Putamen (tissue), 1 donor: ENCODE measurements at places on chromosomes 5 and 9.

DNA sequence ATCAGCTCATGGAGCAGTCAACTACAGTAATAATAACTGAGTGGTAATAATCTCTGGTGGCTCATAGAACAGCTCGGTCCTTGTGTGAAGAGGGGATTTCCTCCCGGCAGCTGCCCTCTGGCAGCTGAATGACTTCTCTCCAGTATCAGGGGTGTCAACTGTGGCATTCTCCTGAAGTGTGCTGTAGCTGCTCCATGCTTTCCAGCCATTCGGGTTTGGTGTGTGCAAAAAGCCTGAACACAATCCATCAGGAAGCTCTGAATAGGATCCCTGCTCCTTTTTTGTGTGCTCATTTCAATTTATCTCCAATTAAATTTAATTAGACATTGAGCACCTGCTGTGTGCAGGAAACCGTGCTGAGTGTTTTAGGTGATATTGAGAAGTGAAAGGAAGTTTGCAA, 59.8 kb upstream of the BARX1 start:
- DNase-seq, result no peak

GRCh38 chr5:14364576-14365472, 216.8 kb upstream of the OTULINL start:
- DNase-seq, result no peak

GRCh38 chr9:77464661-77465060, 183.5 kb downstream of the GNA14 start:
- no peak for DNase-seq

DNA sequence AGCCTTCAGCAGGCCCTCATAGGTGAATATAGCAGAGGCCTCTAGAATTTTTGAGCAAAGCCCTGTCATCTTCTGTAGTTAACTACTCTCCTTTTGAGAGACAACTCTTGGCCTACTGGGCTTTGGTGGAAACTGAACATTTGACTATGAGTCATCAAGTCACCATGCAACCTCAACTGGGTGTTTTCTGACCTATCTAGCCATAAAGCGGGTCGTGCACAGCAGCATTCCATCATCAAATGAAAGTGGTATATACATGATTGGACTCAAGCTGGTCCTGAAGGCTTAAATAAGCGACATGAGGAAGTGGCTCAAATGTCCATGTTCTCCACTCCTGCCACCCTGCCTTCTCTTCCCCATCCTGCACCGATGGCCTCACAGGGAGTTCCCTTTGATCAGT, 1115.5 kb downstream of the TAF11L14 start:
- no peak for DNase-seq

DNA sequence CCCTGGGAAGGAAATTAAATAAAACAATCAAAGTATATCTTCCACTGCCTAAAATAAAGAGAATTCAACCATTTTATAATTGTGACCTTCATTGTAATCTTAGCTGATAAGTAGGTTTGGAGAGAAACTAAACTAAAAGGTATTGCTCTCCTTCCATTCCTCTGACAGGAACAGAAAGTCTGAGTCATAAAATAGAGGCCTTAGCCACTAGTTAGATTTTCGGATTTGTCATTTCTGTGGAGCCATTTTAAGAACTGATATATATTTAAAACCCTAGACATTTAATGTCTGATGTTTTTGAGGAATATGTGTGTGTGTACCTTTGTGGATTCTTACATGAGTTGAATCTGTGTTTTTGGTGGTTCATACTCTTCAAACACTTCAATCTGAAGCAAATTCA, 11.8 kb upstream of the TMC1 start:
- no peak for DNase-seq

- DNase-seq, result no peak
Observed at GRCh38 chr5:143233031-143233430, 170.5 kb downstream of the NR3C1 start.

DNA sequence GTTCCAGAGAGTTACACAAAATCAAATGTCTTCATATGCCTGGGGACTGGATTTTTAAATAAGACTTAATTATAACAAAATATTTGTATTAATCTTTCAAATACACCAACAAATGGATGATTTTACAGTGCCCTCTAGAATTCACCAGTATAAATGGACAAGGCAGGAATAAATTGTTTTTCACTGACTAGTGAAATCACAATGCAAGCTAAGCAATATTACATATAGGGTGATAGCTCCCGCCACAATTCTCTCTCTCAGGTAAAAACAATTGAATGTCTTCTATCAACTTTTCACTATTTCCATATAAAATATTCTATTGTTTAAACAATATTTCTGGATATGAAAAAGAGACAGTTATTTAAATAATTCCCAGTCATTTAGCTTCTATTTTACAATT, 8.0 kb upstream of the CCDC112 start:
- DNase-seq, result no peak

GRCh38 chr5:180436275-180436674, 57.9 kb upstream of the CNOT6 start:
- no peak for DNase-seq

DNA sequence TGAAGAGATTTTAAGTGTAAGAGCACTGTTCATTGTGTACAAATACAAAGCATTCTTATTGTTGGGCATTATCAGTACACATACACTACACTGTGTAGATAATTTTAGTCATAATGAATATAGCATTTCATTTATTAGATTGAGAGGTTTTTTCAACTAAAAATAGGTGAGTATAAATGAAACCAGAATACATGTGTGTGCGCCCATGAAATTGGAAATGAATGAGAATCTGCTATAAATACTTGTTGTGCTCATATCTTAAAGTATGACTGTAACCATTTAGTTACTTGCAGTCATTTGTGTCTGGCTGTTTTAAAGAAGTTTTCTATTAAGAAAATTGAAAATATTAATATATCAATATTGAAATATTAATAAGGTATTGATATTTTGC, 189.0 kb upstream of the MEF2C start:
- no peak for DNase-seq

DNA sequence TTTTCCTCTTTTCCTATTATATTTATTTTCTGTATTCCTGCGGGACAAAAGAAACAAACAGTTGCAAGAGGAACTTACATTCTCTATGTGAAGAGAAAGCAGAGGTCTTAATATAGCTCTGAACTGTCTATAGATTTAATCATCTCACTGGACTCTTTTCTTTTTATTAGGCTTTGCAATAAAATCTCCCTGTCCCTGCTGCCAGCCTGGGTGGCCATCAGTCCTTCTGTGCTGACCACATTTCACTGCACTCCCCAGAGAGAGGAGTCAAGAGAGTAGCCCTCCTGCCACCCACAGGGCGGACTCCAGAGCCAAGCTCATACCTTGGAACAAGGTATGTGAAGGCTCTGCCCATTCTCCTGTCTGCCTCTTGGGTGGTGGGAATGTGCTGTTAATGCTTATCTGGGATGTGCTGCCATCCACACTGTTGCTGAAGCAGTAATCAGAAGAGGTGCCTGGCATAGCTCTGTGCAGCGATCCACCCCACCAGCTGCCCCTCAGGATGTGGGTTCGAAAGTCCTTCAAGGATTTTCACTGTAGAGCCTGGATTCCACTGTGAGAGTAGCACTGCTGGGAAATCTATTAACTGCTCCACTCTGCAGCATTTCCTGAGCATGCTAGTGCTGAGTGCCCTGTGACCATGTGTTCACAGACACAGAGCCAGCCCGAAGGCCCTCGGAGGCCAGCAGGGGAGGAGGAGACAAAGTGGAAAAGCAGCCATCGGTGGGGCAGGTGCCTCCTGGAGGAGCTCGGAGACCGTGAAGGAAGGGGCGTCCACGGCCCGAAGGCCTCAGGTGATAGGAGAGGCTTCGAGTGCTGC, 334.6 kb downstream of the MED10 start:
- no peak for DNase-seq

- no peak for DNase-seq
Observed at GRCh38 chr9:92483627-92484545, 1.6 kb upstream of the ASPN start.

DNA sequence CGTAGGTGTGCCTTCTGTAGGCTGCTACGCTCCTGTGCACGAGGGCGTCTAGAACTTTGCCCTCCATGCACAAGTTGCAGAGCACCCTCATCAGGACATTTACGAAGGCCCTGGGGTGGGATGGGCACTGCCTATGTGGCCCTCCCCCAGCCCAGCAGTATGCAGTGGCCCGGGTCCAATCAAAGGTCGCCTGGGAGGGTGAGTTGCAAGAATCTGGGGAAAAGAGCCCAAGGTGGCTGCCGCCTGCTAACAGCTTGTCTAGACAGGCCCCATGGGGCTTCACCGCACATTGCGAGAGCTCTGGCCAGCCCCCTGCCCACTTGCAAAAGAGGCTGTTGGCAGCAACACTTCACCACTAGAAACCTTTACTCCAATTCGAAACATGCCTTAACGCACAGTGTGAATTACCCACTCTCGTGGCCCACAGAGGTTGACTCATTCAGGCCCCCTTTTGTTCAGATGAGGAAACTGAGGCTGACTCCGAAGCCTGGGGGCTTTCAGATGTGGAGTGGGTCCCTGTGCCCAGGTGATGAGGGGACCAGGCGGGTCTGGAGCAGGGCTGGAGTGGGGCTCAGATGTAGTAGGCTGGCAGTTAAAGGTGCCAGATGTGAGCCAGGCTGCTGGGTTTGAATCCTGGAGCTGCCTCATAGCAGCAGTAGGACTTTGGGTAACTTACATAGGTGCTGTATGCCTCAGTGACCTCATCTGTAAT, 31.8 kb upstream of the IL17B start:
- DNase-seq, result no peak

GRCh38 chr5:150559701-150560100, 51.8 kb downstream of the NDST1 start:
- no peak for DNase-seq

GRCh38 chr5:142652563-142652962, 33.3 kb downstream of the FGF1 start:
- no peak for DNase-seq

- DNase-seq, result no peak
Observed at GRCh38 chr5:174472956-174473355, 251.4 kb upstream of the MSX2 start.

DNA sequence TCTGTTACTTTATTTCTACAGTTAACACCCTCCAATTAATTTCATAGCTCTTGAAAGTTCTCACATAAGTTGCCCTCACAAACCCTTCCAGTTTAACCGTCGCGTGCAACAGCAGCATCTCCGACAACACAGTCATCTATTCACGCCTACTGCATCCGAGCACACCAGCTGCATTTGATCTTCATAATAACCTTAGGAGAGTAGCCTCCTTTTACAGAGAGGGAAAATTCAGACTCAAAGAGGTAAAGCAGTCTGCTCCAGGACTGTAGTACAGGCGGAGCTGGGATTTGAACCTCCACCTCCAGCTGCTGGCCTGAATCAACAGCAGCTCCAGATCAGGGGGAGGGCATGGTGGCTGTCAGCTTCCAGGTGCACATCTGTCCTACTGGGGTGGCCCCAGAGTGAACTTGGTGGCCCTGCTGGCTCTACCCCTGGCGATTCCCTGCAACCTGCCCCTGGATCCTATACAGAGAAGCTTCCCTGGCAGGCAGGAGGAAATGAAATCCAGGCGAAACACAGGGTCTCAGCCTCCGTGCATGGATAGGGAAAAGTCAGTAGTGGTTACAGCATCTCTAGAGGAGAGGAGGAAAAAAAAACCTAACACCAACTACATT, 71.6 kb upstream of the UNC5A start:
- DNase-seq, result no peak
